Fibroblast of villous mesenchyme (primary cell): ENCODE measurements at places on chromosomes 12 and 14. TPM values are rescaled to one million over a fixed set of nuclear protein-coding genes. Genes with fewer than 3 reads are reported as not detected.
A peak's percentile ranks its signal among the peaks of the same experiment; 100 is the strongest.

TMBIM6 gene
- 377 and 506 TPM in 2 replicates for total RNA-seq

- DNase-seq, result no peak
These were observed 244.0 kb downstream of the BCL11B start for GRCh38 chr14:99028041-99028440.

- DNase-seq, result no peak
These were observed 76.6 kb downstream of the RIN3 start for GRCh38 chr14:92590176-92590575.

DNA sequence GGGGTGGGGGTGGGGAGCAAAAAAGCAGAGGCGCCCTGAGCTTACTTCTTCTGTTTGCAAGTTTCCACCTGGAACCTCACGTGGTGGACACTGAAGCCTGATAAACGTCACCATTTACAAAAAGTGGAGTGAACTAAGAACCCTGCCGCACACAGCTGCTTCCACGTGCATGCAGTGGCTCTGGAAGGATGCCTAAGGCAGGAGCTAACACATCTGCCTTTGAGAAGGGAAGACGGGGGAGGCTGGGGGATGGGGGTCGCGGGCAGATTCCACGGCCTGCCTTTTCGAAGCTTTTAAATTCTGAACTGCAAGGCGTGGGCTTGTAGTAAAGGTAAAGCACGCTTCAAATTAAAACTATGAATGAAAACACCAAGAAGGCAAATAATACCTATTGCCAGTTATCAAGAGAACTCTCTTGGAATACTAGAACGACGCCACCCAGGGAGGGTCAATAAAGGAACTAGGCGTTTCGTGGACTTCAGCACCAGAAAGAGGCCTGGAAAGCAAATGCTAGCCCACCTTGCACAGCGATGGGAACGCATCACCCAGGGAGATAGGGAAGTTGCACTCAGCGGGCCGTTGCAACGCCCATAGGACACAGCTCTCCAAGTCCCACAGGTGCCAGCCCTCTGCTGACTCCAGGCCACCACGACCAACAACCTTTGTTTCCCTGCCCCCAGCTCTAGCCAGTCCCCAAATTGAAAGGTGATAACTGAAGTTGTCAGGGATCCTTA, 61.8 kb downstream of the TESC start:
- DNase-seq, result no peak

DNA sequence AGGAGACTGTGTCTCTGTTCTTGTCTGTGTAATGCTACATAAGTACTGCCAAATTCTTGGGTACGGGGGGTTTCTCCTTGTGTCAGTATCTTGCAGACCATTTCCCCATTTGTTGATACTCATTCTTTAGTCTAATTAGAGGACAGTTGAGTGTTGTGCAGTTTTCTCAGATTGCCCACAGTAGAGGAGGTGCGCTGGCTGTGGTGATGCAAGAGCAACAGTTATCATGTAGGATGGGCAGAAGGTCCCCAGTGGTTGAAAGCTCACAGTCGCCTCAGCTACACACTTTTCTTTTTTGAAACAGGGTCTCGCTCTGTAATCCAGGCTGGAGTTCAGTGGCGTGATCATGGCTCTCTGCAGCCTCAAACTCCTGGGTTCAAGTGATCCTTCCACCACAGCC, 37.8 kb upstream of the ATP2A2 start:
- DNase-seq, result no peak

FZD10 gene
- not detected in 2 replicates for total RNA-seq

- peak; percentile 30 for DNase-seq
These were observed 605 bp downstream of the ANKRD52 start for GRCh38 chr12:56257491-56258067.

ABHD12B gene
- total RNA-seq, result not detected in 2 replicates

ANKS1B gene
- total RNA-seq, result 0.64 and 0.86 TPM in 2 replicates

GPR162 gene
- 2.6 and 3.0 TPM in 2 replicates for total RNA-seq
